ENCODE measurements at places on chromosomes 12 and 14.

DNA sequence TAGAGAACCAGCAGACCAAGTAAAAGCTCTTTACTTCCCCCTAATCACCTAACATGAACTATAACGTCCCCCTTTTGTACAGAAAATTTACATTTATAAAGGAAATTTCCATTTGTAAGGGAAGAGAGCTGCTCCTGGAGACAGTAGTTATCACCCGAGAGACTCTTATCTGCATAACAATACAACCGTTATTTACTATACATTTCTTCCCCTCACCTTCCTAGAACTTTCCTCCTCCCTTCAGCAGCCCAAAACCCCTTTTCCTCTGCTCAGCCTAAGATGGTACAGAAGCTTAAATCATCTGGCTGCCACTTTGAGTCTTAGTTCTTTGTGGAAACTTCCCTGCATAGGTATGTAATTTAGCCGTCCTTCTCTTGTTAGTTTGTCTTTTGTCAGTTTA lies 40.4 kb upstream of the ETV6 start:
- DNase-seq = no peak

GRCh38 chr12:89040146-89040964 lies 311.9 kb downstream of the DUSP6 start:
- DNase-seq = peak; percentile 5

- DNase-seq = no peak
Measured at GRCh38 chr12:100399095-100399494, 42.2 kb downstream of the SLC17A8 start.

DNA sequence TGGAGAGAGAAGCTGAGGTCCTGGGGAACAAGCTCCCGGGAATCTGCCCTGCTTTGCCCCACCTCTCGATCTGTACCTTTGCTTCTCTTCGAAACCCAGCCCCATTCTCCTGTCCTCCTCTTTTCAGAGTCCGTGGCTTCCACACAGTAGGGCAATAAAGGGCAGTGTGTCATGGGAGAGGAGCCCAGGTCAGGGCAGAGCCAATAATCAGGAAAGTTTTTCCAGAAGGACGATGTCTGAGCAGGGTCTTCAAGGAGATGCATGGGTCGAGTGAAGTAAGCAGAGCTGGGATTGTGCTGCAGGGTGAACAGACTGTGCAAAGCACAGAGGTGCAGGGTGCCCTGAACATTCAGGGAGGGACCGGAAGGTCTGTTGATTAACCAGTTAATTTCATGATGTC lies 22.1 kb upstream of the SERPINA4 start:
- DNase-seq = no peak

- DNase-seq = no peak
Measured at GRCh38 chr14:73700325-73700724, 13.9 kb downstream of the PNMA1 start.

GRCh38 chr12:124053851-124054250 lies 80.8 kb downstream of the ZNF664 start:
- no peak for DNase-seq

DNA sequence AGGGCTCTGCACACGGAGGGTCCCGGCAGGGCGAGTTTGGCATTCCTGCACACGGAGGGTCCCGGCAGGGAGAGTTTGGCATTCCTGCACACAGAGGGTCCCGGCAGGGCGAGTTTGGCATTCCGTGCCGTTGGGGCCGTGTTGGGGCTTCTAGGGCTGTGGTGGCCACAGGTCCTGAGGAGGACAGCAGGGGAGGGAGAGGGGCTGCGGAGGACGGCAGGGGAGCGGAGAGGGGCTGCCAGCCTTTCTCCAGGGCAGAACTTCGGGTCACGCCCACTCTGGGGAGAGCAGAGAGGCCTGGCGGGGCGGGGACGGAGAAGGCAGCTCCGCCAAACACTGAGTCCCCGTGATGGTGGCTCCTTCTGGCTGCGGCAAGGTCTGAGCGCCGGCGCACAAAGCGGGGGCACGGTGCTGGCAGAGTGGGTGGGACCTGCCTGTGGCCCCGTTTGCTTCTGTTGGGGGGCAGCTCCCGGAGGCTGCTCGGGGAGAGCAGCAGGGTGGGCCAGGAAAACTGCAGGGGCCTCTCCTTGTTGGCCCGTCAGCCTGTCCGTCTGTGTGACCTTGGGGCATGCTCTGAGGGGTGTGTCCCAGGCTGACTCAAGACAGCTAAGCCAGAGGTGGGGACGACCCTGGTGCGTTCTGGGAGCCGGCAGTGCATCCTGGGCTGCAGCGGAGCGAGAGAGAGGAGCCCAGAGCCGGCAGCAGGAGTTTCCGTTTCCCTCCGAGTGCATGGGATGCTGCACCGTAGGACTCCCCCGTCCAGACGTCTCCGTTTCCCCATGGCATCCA lies 60.2 kb downstream of the LRCOL1 start:
- no peak for DNase-seq

DNA sequence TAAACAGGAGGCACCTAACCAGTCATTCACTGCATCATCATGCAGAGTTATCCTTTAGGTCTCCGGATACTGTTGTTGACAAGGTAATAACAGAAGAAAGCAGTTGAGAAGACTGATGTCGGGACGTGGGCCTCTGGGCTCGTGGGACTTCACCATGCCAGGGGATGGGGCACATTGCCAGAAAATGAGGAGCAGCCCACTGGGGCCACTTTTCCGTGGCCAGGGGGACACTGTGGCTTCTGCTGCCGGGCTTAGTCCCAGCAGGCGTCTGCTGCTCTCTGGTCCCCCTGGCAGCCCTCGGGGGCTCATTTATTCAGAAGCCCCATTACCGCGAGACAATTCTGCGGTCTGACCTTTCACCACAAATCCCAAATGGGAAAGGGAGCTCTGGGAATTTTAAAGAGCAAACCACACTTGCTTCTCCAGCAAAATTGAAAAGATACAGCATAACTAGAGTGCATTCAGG lies 201.2 kb downstream of the DAD1 start:
- no peak for DNase-seq

GRCh38 chr12:124567673-124568373 lies 411 bp upstream of the NCOR2 start:
- peak; percentile 57 for DNase-seq

GRCh38 chr12:55727643-55728185 lies 1.1 kb downstream of the CD63 start:
- DNase-seq = no peak

- DNase-seq = no peak
Measured at GRCh38 chr12:52581481-52581880, 7.8 kb upstream of the KRT74 start.

DNA sequence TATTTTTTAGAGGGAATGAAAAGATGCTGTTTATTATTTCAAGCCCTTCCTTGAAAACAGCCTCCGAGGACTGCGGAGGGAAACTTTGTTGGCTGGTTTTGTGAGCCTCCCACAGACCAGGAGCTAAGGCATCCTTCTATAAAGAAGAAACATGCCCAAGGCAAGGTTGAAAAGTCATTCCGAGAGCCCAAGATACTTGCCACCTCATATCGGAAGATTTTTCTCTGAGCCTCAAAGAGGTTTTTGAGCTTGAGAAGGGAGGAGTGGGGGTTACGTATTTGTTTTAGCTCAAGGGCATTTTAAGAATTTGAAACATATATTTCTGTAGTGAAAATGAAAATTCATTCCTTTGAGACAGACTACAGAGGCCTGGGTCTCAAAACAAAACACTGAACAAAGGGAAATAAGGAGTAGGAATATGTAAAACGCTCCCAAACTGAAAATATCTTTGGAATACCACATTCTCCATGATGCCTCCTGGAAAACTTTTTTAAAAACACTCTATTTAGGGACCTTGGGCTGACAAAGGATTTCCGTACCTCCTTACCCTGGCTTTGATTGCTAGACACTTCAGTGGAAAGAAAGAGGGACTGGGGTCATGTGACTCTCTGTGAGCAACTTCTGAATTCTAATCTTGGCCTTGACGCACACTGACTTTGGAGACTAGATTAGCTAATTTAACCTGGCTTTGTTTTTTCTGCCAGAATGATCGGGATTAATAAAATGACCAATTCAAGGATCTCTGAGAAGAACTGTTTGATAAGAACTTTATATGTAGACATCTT lies 180.9 kb downstream of the SRGAP1 start:
- DNase-seq = no peak

DNA sequence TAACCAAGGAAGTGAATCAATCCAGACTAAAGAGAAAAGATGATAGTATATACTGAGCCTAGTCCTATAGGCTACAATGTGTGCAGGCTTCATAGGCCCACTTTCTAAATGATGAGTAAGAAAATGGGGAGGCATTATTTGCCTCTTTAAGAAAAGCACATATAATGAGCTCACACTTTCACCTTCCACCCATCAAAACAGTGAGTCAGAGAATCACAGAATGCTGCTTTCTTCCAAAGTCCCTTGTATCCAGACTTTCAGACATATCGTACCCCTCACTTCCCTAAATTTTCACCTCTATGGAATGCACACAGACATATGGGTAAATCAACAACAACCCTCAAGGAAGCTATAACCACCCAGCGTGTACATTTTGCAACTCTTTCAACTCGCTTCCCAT lies 286.4 kb upstream of the PRKD1 start:
- DNase-seq = no peak

- DNase-seq = no peak
Measured at GRCh38 chr14:36215217-36215598, 38.7 kb upstream of the PTCSC3 start.

DNA sequence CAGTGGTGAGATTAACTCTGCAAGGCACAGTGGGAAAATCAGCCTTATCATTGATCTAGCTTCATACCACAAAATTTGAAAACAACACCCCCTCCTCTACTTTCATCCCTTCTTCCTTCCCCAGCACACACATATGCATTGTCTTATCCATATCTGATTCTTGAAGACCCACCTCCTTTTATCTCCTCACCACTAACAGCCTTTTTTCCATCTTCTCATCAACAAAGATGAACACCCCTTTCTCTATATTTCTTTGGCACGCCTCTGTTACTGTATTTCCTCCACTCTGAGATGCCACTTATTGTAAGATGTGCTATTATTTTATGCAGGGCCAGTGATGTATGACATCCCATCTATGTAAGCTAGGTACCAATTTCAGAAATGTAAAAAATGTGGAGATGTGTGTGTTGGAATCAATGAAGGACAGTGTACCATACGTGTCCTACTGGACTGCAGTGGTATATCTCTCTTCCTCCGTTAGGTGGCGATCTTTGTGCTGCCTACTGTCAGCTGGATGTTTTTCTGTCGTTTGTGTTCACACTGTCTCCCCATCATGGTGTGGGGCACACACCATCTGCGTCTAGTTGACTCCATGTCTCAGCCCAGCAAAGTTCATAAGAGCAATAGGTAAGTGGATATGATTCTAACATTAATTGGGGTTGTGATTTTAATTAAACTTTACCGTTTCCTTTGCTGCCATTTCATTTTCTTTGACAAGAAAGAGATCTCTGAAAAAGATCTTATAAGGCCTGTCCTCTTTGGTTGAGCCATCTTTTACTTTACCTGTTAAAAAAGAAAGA lies 24.0 kb downstream of the CCDC38 start:
- DNase-seq = peak; percentile 13

All from stimulated activated CD4-positive, alpha-beta T cell treated with anti-CD3 and anti-CD28 coated beads, TNF-alpha, amount 100 ng/mL, for 1 hour (primary cell).